IMR-90 (cell line): ENCODE measurements at places on chromosomes 1 and 21.

- H3K4me3 ChIP-seq: peak overlapping the region; percentile 59
- peak; percentile 50 for DNase-seq
- peaks cover 16% of the 10 kb centered on the region for H3K36me3 ChIP-seq
- H3K27me3 ChIP-seq: no peaks in the 10 kb centered on the region
- H3K27ac ChIP-seq: peak overlapping the region; percentile 41
Observed at GRCh38 chr21:37220433-37220980, 46.6 kb downstream of the VPS26C start.

DNA sequence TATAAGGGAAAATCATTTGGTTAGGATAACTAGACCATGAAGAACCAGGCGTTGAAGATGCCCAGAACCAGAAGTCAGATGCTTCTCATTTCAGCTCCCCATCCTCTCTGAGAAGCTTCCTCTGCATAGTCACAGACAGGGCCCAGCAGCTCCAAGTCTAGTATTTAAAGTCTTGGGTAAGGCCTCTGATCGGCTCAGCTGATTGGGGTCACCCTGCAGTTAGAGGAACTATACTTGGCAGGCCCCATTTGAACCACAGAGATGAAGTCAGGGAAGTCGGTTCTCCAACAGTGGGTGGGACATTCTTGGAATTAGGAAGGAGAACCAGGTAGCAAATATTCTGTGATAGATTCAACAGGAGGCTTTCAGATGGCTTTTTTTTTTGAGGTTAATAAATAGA, 48.3 kb downstream of the SLC22A15 start:
- H3K27ac ChIP-seq: no peak overlapping the region
- no peaks in the 10 kb centered on the region for H3K4me1 ChIP-seq
- no peak for DNase-seq
- peaks cover 2% of the 10 kb centered on the region; the same call in 1 of the 2 replicates for H3K27me3 ChIP-seq
- no peaks in the 10 kb centered on the region for H3K36me3 ChIP-seq

GRCh38 chr1:183872403-183872802, 67.5 kb downstream of the RGL1 start:
- DNase-seq: peak; percentile 79
- no peaks in the 10 kb centered on the region for H3K27me3 ChIP-seq
- H3K36me3 ChIP-seq: no peaks in the 10 kb centered on the region
- H3K4me3 ChIP-seq: peak overlapping the region; percentile 27; the same call in 1 of the 2 replicates

DNA sequence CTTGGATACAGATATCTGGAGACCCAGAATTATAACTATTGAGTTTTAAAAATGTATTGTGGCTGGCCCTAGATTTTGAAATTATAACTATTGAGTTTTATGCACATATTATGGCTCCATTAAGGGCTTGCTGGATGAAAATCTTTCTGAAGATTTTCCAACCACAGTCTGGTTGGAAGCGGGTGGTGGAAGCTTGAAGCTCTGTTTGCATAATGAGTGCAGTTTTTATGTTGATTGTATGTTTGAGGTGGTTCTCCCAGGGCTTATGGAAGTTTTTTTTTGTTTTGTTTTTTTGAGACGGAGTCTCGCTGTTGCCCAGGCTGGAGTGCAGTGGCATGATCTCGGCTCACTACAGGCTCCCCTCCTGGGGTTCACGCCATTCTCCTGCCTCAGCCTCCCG, 10.1 kb upstream of the CTPS1 start:
- H3K27ac ChIP-seq: no peak overlapping the region
- H3K4me1 ChIP-seq: peaks cover 3% of the 10 kb centered on the region
- no peaks in the 10 kb centered on the region for H3K36me3 ChIP-seq
- DNase-seq: no peak
- H3K27me3 ChIP-seq: no peaks in the 10 kb centered on the region

DNA sequence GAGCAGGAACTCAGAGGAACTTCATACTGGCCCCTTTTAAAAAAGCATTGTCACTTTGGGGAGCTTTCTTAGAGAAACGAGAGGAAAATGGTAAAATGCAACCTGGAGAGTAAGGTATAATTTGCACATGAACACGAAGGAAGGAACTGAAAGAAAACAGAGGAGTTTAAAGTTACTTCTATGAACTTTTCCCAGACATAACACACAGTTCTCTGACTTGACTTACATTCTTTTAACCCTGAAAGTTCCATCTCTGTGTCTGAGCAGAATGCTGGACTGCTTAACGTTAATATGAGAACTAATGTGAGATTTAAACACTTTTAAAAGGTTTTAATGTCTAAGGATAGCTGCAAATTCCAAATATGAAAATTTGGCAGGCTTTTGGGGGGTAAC, 102.3 kb downstream of the NFIA start:
- no peaks in the 10 kb centered on the region for H3K36me3 ChIP-seq
- H3K27ac ChIP-seq: no peak overlapping the region
- DNase-seq: no peak
- H3K4me3 ChIP-seq: no peak overlapping the region
- H3K4me1 ChIP-seq: peaks cover 6% of the 10 kb centered on the region

DNA sequence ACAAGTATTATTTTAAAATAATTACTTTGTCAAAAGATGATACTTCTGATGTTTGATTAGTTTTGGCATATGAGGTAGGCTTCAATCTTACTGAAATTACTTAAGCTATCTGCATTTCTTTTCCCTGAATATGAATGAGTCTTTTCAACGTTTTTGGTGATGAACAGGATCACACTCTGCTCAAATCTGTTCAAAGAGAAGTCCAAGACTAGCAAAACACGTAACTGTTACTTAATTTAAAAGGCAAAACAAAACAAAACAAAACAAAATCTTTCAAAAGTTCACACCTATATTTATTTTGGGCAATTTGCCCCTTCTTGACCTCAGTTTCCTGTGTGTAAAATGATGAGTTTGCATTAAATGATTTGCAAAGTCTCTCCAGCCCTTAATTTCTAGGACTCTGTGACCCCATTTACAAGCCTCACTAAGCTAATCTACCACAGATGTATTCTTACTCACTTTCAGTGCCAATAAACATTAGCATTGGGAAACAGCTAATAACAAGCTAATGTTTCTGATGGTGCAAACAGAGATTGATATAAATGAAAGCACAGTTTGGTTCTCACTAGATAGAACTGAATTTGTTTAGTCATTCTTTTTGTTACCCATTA, 865.4 kb downstream of the LTN1 start:
- no peaks in the 10 kb centered on the region for H3K36me3 ChIP-seq
- no peak overlapping the region for H3K4me3 ChIP-seq
- peak overlapping the region; percentile 98; the same call in 1 of the 2 replicates for H3K27ac ChIP-seq
- H3K27me3 ChIP-seq: no peaks in the 10 kb centered on the region
- DNase-seq: peak; percentile 7
- H3K4me1 ChIP-seq: peaks cover 4% of the 10 kb centered on the region

GRCh38 chr1:161956097-161956496, 67.6 kb downstream of the OLFML2B start:
- no peaks in the 10 kb centered on the region; the same call in 1 of the 2 replicates for H3K36me3 ChIP-seq
- no peak overlapping the region for H3K27ac ChIP-seq
- no peak overlapping the region for H3K4me3 ChIP-seq
- H3K27me3 ChIP-seq: no peaks in the 10 kb centered on the region

GRCh38 chr1:43836267-43836951, 97.2 kb upstream of the ARTN start:
- DNase-seq: no peak
- H3K36me3 ChIP-seq: peaks cover 15% of the 10 kb centered on the region
- H3K27me3 ChIP-seq: no peaks in the 10 kb centered on the region
- no peak overlapping the region for H3K27ac ChIP-seq
- H3K4me3 ChIP-seq: no peak overlapping the region

DNA sequence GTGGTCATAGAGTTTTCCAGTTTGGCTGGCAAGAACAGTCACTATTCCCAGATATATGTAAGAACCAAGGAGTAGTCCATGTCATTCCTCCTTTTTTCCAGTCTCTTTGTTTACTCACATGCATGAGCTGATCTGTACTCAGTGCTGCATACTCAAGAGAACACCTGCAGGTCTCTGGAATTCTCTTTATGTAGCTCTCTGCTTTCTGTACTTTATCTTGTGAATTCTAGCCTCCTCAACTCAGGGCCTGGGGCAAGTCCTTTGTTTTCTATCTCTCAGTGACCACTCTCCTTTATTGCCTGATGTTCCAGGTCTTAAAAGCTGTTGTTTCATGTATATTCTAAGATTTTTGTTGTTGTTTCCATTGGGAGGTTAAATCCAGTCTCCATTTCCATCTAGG, 478.9 kb downstream of the DPYD start:
- DNase-seq: no peak
- no peaks in the 10 kb centered on the region for H3K36me3 ChIP-seq
- no peak overlapping the region for H3K4me3 ChIP-seq
- H3K27me3 ChIP-seq: no peaks in the 10 kb centered on the region
- H3K4me1 ChIP-seq: no peaks in the 10 kb centered on the region
- no peak overlapping the region for H3K27ac ChIP-seq

DNA sequence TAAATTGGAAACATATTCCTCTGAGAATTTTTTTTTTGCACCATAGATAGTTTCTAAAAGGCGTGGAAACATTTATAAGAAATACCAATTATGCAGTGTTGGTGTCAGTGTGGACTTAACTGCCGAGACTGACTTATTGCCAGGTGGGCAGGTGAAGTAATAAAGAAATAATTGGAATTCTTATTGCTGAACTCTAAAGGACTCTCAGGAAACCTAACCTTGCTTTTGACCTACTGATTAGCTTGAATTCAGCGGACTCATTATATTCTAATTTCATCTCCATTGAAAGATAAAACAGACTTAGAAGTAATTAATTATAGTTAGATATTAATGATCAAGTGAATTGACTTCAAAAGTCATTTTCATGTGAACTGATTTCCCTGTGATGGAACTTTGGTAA, 26.3 kb downstream of the KCNK1 start:
- no peak for DNase-seq
- H3K27ac ChIP-seq: no peak overlapping the region
- no peaks in the 10 kb centered on the region for H3K36me3 ChIP-seq
- no peaks in the 10 kb centered on the region for H3K4me1 ChIP-seq
- no peaks in the 10 kb centered on the region for H3K27me3 ChIP-seq

DNA sequence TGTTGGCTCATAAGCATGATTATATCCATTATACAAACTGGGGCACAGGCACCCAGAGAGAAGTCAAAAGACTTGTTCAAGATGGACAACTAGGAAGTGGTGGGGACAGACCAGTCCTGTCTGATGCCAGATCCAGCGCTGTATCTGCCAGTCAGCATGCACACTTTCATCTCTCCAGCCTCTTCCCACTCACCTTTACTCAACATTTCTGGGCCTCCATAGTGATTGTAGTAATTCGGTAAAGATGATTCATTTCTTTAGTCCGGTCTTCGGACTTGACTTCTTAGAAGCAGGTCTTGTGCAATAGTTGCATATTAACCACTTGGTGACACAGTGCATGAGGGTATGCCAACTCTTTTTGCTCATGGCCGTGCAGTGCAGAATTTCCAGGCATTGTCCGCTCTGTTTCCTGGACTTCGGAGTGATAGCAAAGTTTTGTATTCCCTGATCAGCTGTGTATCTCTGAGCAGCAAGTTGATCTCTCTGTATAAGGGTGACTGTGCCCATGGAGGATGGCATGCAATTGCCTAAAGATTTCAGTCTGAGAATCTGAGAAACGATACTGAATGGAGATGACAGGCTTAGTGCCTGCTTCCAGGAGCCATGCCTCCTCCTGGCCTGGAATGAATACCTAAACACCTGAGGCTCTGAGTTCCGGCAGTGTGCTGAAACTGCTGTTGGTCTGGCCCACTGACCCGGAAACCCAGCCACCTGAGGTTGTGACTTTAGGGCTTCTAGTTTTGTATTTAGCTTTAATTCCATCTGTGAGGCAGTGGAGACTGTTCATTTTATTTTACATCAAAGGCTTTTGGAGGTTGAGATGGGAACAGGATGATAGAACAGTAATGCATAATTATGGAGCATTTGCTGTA, 39.0 kb downstream of the GALNT2 start:
- H3K27me3 ChIP-seq: no peaks in the 10 kb centered on the region
- H3K27ac ChIP-seq: peak overlapping the region; percentile 77
- no peak overlapping the region for H3K4me3 ChIP-seq
- no peaks in the 10 kb centered on the region for H3K36me3 ChIP-seq

GRCh38 chr1:11935057-11935412, 518 bp downstream of the PLOD1 start:
- DNase-seq: no peak
- peaks cover 16% of the 10 kb centered on the region for H3K36me3 ChIP-seq
- peaks cover 30% of the 10 kb centered on the region for H3K4me1 ChIP-seq
- H3K27ac ChIP-seq: peak overlapping the region; percentile 95
- no peaks in the 10 kb centered on the region for H3K27me3 ChIP-seq

DNA sequence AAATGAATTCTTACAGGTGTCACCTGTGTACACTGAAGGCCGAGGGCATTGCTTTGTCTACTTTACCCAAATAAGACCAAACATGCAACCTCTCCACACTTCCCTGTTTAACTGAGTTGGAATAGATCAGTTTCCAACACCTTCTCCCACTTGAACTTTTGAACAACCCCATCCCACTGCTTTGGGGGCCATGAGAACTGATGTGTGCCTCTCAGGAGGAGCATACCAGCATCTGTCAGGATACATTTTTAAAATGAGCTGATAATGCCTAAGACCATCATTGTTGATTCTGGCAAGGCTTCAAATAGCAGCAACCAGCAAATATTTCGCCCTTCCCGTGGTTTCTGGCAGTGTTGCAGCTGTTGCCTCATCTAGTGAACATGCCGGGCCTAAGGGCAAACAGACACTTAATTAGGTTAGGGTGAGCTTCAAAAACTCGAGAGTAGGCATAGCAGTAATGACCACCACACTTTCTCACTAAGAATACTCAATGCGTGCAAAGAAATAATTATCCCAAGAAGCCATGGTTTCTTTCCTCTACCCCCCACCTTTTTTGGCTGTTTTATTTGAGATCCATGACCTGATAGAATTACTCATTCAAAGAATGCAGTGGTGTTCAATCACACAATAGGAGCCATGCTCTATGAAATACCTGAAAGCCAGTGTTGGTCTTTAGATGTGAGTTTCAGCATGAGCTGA, 63.7 kb downstream of the MAP10 start:
- peak; percentile 83 for DNase-seq
- no peaks in the 10 kb centered on the region for H3K36me3 ChIP-seq
- no peak overlapping the region for H3K4me3 ChIP-seq
- H3K27me3 ChIP-seq: peaks cover 5% of the 10 kb centered on the region; the same call in 1 of the 2 replicates
- H3K4me1 ChIP-seq: peaks cover 2% of the 10 kb centered on the region

DNA sequence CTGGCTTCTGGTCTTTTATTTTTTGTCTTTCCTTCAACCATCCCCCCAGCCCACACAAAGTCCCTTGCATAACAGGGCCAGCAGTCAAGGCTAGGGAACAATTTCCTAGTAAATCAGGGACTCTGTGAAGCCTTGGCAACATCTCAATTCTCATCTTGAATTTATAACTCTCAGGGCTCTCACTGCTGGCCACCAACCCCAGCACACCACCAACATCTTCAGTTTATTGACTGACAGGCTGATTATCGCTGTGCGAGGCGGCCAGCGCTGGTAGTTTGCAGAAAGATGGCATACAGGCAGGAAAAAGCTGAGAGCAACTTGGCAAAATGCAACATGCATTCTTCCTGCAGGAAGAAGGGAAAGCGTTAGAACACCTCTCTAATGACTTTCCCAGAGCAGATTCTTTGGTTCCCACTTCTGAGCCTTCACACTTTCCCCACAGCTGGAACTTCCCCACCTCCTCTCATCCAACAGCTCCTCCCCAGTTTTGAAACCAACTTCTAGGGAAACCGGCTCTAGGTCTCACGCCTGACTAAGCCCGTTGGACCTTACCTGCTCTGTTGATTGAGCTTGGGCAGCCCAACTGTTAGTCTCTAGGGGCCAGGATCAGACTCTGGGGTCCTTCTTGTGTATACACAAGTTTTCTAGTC, 26.3 kb upstream of the CSF1 start:
- DNase-seq: no peak
- no peaks in the 10 kb centered on the region for H3K36me3 ChIP-seq
- H3K4me3 ChIP-seq: no peak overlapping the region
- no peak overlapping the region for H3K27ac ChIP-seq
- H3K4me1 ChIP-seq: no peaks in the 10 kb centered on the region; the same call in 1 of the 2 replicates
